ENCODE measurements at places on chromosomes 3 and 15. TPM values are rescaled to one million over a fixed set of nuclear protein-coding genes. Genes with fewer than 3 reads are reported as not detected.

The NRROS gene
- total RNA-seq: 11.3 TPM

The TMC3 gene
- total RNA-seq: not detected

The CADM2 gene
- total RNA-seq: 51.8 TPM

The GOLGA8G gene
- total RNA-seq: not detected

The C3orf70 gene
- 8.8 TPM for total RNA-seq

The DAZL gene
- total RNA-seq: not detected

The GP5 gene
- total RNA-seq: not detected

Data from tibial nerve (tissue), 4 donors.